ENCODE measurements at places on chromosomes 6 and 20.

- no peak for DNase-seq
Observed at GRCh38 chr6:5763871-5764270, 242.9 kb downstream of the NRN1 start.

DNA sequence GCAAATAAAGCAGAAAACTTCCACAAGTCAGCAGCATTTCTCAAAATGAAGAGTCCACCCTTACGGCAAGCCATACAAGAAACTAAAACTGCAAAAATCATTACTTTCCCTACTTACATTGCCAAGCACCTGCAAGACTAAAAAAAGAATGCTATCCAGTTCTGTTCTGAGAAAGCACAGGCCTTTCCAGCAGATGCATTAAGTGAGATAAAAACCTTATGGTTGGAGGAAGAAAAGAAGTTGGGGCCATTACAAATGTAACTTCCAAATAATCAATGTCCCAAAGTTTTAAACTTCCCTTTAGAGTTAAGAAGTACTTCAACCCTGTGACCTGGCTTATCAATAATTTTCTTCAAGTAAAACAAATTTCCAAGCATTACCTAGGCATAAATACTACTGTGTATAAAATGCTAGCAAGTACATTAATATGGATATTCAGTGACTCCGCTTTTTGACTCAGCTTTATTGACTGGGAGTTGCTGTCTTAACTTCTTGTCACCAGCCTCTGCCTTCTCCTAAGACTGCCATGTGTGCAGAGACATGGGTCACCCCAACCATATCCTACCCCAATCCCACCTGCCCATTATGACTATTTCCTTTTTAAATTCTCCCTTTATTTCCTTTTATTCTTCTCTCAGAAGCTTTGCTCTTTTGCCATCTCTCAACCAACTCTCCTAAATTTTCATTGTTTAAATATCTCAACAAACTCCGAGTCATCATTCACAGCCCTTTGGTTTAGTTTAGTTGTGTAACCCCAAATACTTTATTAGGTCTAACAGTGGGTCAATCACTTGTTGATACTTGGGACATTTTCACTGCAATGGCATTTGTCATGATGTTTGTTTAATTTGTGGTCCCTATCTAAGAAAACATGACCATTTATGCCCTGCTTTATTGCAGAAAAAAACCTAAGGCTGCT lies 49.7 kb downstream of the SLC22A23 start:
- no peak for DNase-seq

GRCh38 chr6:136728033-136728939 lies 64.0 kb downstream of the MAP3K5 start:
- DNase-seq: no peak

DNA sequence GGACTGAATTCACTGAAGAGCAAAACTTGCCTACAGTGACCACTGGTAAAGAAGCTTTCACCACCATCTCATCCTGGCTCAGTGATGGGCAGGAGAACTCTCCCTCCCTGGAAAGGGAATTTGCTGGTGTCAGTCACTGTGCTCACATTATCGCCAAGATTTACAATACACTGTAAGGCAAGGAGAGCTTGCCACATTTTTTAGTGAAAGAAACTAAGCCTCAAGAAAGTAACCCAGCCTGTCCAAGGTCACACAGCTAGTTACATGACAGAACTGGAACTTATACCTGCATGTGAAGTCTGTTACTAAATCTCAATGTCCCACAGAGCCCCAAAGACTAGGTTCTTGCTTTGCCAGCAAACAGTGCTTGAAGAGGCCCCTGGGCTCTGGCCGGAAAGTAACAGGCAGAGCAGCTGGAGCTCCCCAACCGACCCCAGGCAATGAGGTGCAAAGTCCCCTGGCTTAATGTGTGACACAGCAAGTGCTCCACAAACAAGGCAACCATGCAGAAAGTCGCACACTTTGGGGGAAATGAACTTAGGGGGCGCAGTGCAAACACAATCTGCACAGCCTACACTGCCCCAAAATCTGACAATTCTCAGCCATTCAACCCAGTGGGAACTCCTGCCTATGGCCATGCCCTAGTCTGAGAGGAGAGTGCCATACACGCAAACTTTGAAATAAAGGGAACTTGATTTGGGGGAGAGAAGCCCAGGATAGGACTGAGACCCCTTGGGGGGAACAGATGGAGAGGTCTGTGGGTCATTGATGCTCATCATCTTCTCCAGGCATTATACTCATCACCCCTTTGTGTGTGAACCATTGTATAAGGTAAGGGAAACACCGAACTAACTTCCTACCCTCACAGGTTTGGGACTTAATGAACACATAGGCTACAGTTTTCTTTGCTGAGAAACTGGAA lies 1.9 kb downstream of the BCL2L1 start:
- no peak for DNase-seq

GRCh38 chr6:39083231-39083634 lies 31.8 kb downstream of the SAYSD1 start:
- no peak for DNase-seq

DNA sequence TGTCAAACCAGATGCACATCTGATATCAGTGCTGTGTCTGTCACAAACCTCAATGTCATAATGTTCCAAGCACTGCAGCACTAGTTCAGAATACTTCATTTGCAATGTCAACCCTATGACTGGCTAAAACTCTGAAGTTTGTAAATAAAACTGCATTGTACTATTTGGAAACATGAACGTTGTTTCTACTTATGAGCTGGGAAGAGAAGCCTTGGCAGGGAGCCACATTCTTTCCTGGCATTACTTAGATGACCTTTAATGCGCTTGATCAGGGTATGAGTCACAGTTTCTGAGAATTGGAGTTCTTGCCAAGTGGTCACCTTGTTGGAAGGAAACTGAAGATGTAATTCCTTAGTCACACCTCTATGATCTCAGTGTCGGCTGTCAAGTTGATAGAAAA lies 664.8 kb upstream of the MMS22L start:
- no peak for DNase-seq

DNA sequence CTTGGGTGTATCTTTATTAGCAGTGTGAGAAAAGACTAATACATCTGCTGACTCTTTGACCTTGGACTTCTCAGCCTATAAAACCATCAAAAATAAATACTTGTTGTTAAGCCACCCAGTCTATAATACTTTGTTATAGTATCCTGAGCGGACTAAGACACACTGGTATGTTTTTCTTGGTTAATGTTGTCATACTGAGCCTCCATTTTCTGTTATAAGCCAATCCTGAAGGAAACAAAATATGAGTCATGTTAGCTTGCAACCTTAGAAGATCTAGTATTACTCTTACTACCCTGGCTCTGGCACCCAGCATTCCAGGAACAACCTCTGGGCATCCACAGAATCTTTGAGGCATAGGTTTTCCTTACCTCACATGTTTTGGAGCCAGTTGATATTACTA lies 307.2 kb downstream of the FRK start:
- no peak for DNase-seq

DNA sequence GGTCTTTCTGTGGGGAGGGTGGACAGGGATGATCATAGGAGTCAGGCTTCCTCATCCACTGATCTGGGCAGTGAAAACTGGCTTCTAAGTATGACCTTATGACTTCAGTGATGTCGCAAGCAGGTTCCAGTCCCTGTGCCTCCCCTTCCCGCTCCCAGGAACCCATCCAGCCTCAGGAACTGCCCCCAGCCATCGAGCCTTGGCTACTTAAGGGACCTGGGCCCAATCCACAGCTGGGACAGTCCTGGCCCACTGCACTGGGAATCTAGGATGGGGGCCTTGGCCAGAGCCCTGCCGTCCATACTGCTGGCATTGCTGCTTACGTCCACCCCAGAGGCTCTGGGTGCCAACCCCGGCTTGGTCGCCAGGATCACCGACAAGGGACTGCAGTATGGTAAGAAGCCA lies at the start of gene LBP:
LBP (plus strand) TSS at position 236 of the 405 bp plus-strand sequence; CDS start at position 271, 35 bp downstream.
- no peak for DNase-seq
